ENCODE measurements at places on chromosomes 3 and 15.

DNA sequence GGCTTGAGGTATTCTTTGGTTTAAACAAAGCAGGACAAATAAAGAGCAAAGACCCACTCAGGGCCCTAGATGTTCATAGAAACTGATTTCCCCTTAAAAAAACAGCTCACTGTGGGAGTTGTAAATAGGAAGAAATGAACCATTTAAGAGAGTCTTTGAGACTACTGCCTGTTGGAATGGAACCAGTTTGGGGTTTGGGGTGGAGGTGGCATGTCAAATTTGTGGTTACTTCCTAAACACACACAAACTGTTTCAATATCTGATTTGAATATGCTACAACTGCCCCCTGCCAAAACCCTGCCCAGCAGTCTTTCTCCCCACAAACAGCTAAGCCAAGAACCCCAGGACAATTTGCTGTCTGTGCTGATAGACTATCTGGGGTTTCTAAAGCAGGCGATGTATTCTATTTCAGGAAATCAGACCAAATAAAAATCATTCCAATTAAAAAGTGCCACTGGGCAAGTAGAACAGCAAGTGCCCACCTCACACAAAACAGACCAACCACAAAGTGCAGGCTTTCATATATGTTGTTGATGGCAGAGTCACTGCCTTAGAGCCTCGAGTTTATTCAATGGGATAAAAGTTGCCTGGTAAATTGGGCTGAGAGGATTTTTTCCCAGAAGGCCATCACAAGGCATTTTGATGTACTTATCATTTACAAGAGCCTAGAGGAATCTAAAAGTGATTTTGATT lies 293.9 kb upstream of the PROK2 start:
- no peak for DNase-seq

DNA sequence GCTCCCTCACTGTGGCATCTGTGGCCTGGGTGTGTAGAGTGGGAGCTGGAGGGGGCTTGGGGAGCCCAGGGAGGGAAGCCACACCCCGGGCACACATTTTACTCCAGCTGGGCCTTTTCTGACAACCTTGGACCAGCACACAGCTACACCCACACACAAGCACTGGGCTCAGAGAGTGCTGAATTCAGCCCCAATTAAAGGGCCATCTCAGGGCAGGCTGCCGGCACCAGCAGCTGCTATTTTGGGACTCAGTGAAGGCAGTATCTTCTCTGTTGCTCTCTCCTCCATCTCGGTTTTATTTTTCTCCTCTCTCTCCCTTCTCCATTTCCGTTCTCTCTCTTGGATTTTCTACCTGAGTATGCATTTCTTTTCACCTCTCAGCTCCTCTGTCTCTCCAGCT lies 19.1 kb upstream of the TBC1D21 start:
- DNase-seq: no peak

DNA sequence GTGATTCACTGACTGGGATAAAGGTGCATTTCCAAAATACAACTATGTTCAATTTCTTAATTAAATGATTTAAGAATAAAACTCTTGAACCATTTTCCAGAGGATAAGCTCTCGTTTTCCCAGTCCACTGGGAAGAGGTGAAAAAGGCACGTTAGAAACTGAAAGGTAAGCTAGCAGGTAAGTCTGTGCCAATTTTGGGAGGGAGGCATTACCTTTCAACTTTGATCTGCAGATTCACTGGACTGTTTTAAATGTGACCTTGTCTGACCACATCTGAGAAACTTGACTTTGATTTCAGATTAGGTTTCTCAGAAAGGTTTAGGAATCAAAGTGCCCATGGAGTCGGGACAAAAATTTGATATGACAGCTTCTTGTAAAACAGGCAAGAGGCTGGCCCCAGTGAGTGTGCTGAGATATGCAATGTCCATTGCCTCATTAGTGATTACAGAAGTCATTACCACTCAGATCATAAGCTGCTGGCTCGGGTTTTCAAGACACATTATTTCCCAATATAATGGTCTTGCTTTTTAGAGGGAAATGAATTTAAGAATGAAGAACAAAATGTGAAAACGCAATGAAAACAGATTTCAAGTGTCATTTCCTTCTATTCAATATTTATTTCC lies 118.8 kb downstream of the ADAMTS9 start:
- DNase-seq: no peak

DNA sequence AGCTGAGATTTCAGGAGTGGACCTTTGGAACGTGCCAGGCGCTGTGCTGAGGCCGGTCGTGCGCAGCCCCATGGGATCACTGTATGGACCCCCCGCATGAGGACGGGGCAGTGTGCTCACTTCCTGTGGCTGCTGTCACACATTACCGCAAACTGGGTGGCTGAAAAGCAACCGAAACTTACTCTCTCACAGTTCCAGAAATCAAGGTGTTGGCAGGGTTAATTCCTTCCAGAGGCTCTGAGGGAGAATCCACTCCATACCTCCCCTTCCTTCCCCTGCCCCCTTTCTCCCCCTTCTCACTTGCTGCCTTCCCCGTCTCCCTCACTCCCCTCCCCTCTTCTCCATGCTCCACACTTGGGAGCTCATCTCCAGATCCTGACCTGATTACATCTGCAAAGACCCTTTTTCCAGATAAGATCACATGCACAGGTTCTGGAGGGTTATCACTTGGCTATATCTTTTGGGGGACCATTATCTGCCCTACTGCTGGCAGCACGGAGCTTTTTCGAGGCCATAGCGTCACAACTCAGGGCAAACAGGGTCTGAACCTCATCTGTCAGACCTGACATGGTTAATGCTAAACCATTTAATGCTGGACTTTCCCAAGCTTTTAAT lies 41.2 kb downstream of the KLF13 start:
- no peak for DNase-seq

GRCh38 chr15:71116366-71116765 lies 1.1 kb downstream of the THSD4 start:
- no peak for DNase-seq

DNA sequence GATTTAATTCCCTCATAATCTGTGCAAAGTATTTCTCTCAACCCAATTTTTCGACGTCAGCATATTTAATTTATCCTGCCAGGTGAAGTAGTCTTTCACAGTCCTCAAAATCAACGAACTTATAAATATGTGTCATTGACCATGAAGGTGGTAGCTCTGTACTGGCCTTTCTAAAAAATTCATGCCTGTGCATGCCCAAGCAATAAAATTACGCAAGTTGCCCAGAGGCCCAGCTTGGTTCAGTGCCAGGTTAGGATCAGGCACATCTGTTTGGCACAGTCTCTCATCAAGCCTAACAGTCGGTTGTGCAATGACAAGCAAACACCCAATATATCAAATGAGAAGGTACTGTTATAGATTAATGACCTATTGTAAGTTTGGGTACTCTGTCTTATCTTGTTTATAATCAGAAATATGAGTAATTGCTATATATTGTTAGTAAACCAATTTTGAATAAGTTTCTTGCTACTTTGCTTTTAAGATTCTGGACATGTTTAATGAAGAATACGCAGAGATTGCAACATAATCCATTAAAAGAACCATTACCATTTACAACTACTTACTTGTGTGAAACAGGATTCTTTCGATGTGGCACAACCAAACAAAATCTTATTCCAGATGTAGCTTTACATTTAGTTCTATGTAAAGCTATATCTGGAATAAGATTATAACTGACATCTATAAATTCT lies 159.0 kb upstream of the IL12A start:
- DNase-seq: no peak

DNA sequence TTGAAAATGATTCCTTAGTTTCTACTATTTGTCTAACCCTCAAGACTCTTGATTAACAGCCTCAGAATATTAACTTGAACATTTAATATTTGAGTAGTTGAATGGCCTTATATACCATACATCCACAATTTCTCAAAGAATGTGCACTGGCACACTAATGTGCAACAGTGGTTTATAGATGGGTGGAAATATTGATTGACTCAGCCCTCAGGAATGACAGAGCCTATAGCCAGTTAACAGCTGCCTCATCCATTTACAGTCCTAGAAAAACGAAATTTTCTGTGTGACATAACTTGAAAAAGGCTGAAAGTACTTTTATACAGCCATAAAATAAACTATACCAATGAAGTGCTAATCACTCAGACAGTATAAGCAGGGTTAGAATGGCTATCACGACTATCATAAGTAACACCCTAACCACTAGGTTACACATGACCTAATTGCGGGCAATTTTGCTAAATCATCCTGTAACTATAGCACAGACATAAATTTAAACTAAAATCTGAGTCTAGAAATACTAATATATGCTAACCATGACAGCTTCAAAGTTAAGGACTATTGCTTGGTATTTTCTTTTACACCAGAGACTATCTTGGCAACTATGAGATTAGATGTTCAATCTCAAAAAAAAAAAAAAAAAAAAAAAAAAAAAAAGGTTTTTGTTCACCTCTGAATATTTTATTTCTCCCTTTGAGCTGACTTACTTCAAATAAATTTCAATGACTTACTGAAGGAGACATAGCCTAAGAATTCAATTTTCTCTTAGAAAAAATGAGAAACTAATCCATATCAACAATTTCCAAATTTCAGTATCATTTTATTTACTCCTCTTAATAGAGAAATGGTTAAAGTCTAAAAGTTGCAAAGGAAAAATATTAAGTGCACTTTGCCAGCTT lies 9.3 kb downstream of the SECISBP2L start:
- DNase-seq: no peak

GRCh38 chr3:146326875-146327543 lies 76.1 kb upstream of the PLSCR4 start:
- DNase-seq: no peak

- no peak for DNase-seq
These were observed 10.1 kb downstream of the PDCD6IP start for GRCh38 chr3:33808559-33808958.

DNA sequence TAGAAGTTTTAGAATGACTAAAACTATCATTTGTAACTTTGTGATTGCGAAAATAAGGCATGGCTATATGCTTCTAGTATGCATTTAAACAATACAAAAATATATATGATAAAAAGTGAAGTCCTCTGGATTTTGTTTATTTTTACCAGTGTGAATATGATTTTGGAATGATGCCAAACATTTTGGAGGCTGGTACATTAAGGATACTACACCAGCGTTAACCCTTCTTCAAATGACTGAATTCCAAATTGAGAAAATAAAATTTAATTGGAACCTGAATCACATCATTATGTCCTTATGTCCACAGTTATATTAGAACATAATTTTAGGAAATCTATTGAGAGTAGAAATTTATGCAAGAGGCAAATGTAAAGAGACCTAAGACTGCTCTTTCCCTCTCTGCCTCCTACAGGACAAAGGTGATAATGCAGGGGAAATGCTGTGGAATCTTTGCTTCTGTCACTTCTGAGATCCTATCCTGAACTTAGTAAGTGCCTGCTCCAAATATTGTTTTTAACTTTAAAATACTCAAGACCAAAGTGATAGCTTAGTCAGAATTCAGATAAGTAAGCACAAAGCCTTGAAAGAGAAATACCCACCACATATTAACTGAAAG lies 121.1 kb upstream of the NANOGP8 start:
- no peak for DNase-seq

GRCh38 chr3:71102111-71102983 lies 481.2 kb downstream of the FOXP1 start:
- DNase-seq: no peak

DNA sequence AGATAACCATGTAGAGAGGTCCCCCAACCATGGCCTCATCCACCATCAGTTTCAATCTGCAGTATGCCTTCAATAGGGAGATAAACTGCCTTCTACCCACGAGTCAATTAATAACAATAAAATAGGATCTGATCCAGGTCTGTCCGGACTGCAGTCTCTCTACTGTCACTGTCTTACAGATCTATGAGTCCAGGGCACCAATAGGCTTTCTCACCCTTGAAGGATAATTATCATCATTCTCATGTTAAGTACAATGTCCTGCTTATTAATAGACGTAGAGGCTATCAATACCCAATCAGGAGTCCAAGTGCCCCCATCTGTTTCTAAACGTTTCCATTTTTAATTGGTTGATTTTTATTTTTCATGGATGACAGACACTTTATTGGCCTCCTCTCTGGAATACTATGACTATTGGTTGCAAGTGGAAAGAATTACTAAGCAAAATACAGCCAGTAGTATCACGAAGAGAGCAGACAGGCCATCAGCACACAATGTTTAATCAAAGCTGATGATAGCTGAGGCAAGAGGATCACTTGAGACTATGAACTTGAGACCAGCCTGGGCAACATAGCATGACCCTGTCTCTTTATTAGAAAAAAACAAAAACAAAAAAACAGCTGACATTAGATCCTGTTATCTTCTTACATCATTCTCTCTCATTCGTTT lies 480.7 kb downstream of the MAGI1 start:
- DNase-seq: no peak

- no peak for DNase-seq
These were observed 25.6 kb downstream of the SQOR start for GRCh38 chr15:45660231-45660979.

DNA sequence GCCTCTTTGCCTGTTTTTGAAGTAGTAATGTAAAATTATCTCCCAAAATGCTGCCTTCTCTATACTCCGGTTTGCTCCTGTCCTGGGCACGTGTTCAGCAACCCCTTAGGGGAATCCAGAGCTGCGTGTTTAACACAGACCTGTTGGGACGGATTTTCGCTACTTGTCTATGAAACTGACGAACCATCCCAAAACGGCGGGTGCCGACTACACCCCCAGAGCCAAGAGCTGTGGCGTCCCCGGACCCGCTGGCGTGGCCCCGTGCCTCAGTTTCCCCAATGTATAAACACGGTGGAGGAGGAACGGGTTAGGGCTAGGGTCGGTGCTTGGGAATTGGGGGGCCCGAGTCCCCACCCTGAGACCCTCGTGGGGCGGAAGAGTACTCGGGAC lies 473 bp downstream of the FHIT start:
- peak; percentile 4 for DNase-seq

DNA sequence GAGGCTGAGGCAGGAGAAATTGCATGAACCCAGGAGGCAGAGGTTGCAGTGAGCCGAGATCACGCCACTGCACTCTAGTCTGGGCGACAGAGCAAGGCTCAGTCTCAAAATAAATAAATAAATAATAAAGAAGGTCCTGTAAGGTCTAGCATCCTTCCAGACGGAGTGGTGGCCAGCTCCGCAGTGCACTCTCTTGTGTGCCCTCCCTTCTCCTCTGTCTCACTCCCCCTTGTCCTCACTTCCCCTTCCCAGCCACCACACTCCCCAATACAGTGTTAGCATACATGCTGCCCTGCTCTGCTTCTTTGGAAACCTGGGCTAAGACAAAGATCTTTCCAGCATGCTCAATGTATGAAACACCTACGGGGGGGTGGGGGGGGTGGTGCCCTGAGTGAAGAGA lies 3.4 kb upstream of the CLN6 start:
- DNase-seq: no peak

GRCh38 chr3:133821767-133822638 lies 16.4 kb downstream of the SRPRB start:
- no peak for DNase-seq

- DNase-seq: no peak
These were observed 20.6 kb downstream of the SLC35G2 start for GRCh38 chr3:136839556-136839931.

GRCh38 chr15:67048281-67049279 lies 16.8 kb upstream of the SMAD3 start:
- no peak for DNase-seq

Data from activated CD4-positive, alpha-beta T cell treated with anti-CD3 and anti-CD28 coated beads for 4 hours (primary cell).